ENCODE measurements at places on chromosomes 1 and 21.

GRCh38 chr1:153693466-153693865, 15.0 kb downstream of the NPR1 start:
- no peak for DNase-seq

- DNase-seq = no peak
These were observed 290.1 kb upstream of the USP25 start for GRCh38 chr21:15439726-15440125.

- DNase-seq = peak; percentile 1
These were observed 33.8 kb downstream of the GDAP2 start for GRCh38 chr1:117895482-117896114.

- no peak for DNase-seq
These were observed 161.8 kb downstream of the NFIA start for GRCh38 chr1:61244114-61244513.

DNA sequence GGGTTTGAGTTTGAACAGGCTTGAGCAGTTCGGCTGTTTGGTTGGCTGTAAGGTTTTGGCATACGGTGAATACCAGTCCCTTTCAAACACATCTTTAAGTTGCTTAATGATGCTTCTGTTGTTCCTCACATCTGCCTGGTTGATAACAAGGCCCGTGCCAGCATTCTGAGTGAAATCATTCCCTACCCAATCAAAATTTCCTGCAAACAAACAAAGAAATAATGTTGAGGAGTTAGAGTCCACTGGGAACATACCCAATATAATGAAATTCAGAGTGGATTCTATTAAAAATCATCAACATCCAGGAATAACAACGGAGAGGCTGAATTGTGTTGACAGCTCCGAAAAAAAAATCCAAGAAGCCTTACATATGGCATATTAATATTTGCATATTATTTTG, 91.0 kb upstream of the MAP1LC3C start:
- DNase-seq = no peak

- DNase-seq = no peak
These were observed 51.6 kb downstream of the ZMYM4 start for GRCh38 chr1:35319988-35320713.

GRCh38 chr1:113168946-113169345, 95.9 kb downstream of the LRIG2 start:
- DNase-seq = no peak

DNA sequence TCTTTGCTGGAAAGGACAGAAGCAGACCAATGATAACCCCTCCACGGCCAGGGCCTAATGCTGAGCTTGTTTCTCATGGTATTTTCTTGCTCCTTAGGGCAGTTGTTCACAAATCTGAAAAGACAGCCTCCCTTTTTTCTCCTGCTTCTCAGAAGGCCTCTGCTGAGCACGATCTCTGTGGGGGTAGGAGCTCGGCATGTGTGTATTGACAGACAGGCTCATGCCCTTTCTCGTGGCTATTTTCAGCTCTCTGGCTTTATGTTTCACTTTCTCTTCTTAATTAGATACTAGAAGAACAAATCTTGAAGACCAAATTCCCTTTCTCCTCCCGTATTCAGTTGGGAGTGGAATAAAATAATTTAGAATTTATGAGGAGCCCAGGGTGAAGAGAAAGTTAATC, 768 bp upstream of the RIIAD1 start:
- DNase-seq = no peak

DNA sequence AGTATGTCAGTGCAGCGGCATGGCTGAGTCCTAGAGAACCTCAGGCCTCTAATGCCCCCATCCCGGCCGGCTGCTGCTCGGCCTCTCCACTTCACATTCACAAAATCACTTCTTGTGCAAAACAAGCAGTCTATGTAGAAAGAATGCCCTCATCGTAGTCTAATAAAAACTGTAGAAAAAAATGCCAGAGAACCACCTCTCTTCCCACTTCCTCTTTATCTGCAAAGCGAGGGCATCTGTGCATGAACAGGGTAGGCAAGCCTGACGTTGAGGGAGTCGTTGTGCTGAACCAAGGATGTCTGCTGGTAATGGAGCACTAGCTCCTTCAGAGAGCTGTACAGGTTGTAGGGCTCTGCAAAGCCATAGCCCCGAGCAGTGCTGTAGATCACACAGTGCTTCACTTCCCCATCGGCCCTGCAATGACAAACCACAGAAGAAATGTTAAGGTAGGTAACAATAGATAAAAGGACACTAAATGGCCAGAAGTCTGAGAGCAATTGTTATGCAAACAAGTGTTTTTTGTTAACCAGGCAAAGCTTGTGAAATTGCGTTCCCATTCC, 88.9 kb downstream of the PIK3R3 start:
- no peak for DNase-seq

GRCh38 chr21:24729568-24729967, 877.7 kb downstream of the MRPL39 start:
- DNase-seq = no peak

DNA sequence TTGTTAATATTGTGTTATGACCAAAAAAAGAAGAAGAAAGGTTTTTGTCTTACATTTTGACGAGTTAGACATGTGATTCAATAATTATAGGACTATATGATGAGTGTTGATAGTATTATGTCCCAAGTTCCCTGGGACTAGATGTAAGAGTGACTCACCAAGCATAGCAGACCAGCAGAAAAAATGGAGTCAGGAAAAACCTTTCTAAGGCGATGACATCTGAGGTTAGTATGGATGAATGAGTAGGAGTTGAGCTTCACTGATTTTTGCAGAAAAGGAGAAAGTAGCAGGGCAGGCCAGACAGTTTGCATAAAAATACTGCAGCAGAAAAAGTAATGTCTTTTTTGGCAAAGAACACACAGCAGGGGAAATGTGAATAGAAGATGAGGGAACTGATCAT, 1041.3 kb upstream of the ADGRL4 start:
- no peak for DNase-seq

DNA sequence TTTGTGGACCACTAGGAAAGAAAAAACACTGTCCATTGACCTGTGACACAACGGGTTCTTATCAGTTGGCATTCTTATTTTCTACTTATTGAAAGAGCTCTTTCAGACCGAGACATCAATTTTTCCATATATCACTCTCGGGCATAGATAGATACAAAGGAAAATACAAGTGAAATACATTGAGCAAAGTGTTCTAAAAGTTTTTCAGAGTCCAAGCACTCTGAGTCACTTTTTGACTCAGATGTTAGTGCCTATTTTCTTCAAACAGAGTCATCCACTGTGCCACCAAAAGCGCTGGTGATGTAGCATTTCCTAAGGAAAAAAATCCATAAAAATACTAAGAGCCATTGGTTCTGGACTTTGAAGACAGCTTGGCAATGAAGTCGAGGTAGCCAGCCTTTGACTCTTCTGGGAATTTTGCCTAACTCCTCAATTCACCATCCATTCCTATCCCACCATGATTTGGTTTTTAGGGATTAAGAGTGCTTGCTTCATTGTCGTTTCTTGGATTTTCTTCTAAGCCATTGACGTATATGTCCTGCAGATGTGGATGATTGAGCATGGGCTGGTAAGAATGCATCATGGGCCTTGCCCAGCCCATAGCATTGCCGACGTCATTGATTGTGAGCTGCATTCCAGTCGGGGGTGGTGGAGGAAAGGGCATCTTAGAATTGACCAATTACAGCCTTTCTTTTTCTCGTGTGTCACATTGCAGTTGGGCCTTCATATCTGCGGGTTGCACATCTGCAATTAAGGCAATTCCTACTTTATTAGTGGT, 10.6 kb downstream of the GALNT2 start:
- no peak for DNase-seq

DNA sequence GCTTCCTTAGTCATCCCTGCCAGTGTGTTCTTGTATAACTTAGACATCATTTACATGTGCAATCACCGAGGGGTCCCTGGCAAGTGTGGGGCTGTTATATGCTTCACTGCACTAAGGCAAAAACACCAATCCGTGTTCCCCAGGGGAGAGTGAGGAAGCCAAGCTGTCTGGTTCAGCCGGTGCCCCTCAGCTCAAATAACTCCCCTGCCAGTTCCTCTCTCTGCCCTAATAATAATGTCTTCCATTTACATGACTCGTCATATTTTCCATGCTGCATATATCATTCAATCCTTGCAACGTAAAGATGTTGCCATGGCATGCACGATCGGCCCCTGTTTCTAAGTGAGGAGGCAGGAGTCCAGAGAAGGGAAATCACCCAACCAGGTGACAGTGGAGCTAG, 24.4 kb upstream of the NDC1 start:
- no peak for DNase-seq

DNA sequence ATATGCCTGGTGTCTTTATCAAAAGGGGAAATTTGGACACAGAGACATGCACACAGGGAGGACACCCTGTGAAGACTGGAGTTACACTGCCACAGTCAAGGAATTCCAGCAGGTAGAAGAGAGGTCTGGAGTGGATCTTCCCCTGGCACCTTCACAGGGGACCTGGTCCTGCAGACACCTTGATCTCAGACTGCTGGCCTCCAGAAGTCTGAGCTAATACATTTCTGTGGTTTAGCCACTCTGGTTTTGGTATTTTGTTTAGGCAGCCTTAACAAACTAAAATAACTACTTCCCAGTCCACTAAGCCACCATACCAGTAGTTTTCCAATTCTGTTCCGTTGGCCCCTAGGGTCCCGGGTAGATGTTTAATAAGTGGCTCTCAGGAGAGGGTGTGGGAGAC, 164.7 kb downstream of the SETD4 start:
- no peak for DNase-seq

DNA sequence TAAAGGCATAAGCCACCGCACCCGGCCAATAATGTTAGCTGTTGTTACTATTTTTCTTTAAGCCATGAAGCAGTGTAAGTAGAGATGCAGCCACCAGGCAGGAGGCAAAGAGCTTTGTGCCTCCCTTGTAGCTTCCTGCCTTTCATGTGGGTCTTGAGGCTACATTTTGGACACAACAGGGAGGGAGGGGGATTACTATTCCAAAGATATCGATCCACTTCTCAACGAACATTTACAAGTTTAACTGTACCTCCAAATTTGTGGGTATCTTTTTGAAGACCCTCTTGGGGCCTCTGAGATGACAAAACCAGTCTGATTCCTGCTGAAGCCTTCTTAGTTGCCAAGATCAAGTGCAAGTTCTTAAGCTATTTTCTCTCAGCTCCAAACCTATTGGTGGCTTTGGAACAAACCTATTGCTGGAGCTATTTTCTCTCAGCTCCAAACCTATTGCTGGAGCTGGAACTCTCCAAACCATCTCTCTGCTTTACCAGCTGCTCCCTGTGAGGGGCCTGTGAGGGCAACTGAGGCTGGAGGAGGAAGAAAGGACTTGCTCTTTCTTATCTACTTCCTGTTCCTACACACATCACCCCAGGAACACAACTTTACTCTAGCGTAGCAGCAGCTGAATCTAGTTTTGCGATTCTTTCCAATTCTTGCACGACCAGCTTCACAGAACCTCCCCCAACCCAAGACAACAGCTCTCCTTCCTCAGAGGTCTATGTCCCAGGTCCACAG, 16.1 kb upstream of the RCAN3 start:
- peak; percentile 46 for DNase-seq

- no peak for DNase-seq
These were observed 3.1 kb downstream of the MORN1 start for GRCh38 chr1:2388004-2388913.

- no peak for DNase-seq
These were observed 770 bp downstream of the NTNG1 start for GRCh38 chr1:107141491-107142126.

DNA sequence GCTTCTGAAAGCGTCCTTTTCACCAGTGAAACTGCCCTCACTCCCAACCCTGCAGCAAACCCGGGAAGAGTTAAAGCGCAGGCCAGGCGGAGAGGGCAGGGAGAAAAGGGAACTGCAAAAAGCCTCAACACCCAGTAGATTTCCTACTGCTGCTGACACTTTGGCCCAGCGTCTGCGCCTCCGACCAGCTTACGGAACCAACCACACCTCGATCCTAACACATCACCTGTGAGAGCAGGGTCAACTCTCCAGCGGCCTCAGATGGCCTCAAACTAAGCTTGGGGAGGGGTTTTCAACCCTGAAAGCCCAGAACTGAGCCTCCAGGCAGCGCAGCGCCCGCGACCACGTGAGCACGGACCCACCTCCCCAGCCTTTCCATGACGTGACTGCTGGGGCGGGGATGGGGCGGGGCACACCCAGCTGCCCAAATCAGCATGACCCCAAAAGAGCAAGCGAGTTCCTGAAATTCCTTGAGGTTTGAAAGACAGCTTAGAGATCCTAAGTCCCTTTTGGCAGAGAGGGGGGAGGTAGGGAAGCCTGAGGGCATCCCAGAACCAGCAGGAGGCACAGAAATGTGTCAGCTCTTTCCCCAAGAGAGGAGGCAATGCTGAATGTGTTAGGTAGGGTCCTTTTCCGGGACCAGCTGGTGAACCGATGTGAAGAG, 59.1 kb downstream of the ITPKB start:
- peak; percentile 73 for DNase-seq

DNA sequence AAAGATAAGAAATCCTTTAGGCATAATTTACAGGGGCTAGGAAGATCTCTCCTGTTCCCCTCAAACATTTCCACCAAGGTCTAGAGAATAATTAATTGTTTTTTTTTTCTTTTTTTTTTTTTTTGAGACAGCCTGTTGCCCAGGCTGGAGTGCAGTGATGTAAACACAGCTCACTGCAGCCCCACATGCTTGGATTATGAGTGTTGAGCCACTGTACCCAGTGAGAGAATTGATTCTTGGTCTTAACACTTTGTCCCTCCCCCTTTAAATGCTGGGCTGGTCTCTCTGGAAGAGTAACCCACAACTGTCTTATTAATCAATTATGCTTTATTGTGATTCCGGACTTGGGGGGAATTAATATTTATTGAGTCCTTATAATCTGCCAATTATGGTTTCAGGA, 33.4 kb downstream of the ATF3 start:
- no peak for DNase-seq

DNA sequence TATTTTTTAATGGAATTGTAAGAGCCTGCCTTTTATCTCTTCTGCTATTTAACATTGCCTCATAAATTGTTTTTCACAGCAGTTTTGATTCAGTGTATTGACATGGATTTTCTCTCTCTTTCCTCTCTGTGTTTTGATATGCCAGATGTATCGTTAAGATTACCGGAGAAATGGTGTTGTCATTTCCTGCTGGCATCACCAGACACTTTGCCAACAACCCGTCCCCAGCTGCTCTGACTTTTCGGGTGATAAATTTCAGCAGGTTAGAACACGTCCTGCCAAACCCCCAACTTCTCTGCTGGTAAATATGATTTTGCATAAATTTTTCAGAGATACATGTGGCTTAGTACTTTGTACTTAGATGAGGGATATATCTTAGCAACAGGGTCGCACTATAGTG, 23.1 kb upstream of the DYNLT5 start:
- DNase-seq = no peak

- DNase-seq = no peak
These were observed 71.4 kb downstream of the AGPAT3 start for GRCh38 chr21:43936247-43936967.

DNA sequence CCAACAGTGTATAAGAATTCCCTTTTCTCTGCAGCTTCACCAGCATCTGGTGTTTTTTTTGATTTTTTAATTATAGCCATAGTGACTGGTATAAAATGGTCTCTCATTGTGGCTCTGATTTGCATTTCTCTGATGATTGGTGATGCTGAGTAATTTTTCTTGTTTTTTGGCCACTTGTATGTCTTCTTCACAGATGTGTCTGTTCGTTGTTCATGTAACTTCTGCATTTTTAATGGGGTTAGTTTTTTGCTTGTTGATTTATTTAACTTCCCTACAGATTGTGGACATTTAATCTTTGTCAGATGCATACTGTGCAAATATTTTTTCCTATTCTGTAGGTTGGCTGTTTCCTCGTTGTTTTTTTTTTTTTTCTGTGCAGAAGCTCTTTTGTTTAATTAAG, 20.5 kb upstream of the OR2L5 start:
- DNase-seq = no peak

GRCh38 chr1:223712850-223713474, 623 bp downstream of the CAPN2 start:
- peak; percentile 32 for DNase-seq
